ENCODE measurements at places on chromosomes 16 and 17.

GRCh38 chr16:81313701-81314602, 810 bp upstream of the GAN start:
- no peak for DNase-seq

- no peak for DNase-seq
Observed at GRCh38 chr17:7695586-7695985, 7.3 kb downstream of the WRAP53 start.

DNA sequence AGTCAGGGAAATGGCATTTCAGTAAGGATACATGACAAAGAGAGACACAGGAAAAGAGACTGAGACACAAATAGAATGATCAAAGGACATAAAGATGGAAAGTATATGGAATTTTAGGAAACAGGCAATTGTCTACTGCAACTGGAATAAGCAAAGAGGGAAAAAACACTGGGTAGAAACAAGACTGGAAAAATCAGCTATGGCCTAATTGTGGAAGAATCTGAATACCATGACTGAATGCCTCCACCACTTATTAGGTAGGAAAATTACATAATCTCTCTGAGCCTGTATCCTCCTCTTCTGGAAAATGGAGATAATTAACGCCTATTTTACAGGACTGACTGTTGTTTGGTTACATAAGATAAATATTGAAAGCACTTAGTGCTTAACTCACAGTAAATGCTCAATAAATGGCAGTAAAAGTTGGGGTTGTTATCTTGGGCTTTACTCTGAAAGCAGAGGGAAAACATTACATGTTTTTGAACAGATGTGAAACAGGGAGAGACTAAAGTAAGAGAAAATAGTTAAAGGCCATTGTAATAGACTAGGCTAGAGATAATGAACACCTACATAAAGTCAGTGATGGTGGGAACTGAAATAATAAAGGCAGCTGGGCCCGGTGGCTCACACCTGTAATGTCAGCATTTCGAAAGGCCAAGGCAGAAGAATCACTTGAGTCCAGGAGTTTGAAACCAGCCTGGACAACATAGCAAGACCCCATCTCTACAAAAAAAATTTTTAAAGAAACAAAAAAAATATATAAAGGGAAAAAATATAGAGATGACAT, 63.5 kb upstream of the C17orf78 start:
- no peak for DNase-seq

DNA sequence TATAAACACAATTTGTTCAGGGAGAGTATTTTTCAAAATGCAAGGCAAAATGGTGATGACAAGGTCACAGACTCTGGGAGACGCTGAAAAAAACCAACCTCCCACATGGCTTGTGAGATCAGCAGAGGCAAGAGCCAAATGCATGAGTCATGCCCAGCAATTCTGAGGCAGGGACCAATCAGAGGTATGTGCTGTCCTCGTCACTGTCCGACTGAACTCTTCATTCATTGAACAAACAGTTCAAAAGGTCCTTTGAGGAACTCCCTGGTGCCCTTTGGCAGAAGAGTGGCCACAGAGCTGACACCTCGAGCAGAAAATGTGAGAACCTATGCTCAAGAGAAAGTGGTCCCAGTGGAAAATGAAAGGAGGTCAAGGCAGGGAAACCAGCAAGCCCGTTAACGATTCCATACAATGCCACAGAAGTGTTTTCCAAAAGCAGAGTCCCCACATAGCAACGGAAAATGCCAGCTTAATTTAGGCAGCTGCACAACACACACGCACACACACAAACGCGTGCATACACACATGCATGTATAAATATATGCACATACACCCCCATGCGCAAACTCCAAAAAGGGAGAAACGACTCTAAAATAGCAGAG, 50.9 kb downstream of the CDH11 start:
- no peak for DNase-seq

GRCh38 chr17:42288803-42289610, 709 bp downstream of the STAT5A start:
- peak; percentile 73 for DNase-seq

- no peak for DNase-seq
Observed at GRCh38 chr17:76492989-76493501, 8.2 kb downstream of the RHBDF2 start.

All from Karpas-422 (cell line).